Activated CD4-positive, alpha-beta T cell treated with anti-CD3 and anti-CD28 coated beads for 4 hours (primary cell): ENCODE measurements at places on chromosomes 6 and 20.

DNA sequence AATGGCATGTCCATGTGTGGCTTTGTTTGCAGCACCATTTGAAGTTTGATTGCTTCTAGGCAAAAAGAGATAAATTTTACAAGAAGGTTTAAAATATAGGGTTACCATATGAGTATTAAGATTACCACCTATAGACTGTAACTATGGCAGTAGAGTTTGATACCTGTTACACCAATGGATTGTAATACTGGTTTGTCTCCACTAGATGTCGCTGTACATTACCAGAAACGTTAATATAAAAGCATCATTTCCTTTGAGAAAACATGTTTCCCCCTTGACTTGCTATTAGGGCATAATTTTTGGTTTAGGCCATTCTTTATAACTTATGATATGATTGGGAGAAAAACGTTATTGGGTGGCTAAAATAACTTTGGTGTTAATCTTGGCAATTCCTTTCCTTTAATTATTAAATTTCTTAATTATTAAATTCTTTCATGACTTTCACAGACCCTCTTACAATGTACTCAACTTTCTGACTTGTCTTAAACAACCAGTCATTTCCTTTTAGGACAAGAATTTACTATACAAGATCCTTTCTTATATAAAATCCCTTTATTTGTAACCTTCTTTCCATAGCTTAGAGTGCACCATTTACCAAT is 42.8 kb downstream of the HLA-DPB1 start:
- no peak for DNase-seq

GRCh38 chr6:18388271-18388670 is 1.1 kb downstream of the RNF144B start:
- DNase-seq, result no peak

DNA sequence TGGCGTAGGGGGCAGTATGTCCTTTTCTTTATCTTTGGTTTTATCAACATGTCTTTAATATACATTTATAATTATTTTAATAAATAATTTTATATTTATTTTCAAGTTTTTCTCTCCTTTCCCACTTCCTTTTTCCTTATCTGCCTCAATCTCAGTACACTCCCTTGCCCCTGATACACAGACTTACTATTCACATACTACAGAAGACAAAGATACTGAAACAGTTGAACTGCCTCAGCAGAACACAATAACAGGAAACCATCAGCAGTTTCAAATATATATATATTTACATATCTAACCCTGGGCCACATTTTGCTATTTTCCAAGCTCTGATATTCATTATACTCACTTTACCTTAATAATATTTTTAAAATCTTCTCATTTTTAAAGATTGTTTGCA is 19.8 kb downstream of the IBTK start:
- no peak for DNase-seq

GRCh38 chr6:168387426-168387825 is 53.6 kb upstream of the SMOC2 start:
- DNase-seq, result no peak

DNA sequence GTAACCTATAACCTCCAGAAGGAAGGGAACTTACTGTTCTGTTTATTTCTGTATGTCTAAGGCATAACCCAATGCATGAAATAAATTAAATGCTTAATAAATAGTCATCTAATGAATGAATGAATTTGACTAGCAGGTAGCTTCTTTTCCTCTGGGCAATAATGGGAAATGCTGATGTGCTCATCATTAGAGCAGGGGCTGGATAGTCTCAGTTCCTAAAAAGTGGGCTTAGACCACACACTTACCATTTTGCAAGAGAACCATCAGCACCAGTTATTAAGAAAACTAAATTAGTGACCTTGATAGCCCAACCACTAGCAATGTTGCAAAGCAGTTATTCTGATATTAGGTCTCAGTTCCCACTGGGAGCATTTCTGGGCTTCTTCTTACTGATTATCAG is 449.7 kb downstream of the CDC5L start:
- DNase-seq, result no peak

- DNase-seq, result no peak
Measured at GRCh38 chr20:50744143-50744792, 12.9 kb downstream of the PARD6B start.

- DNase-seq, result no peak
Measured at GRCh38 chr6:3671382-3671781, 80.1 kb downstream of the PXDC1 start.

GRCh38 chr6:123118811-123119210 is 122.8 kb downstream of the CLVS2 start:
- no peak for DNase-seq

GRCh38 chr6:147534116-147534860 is 25.8 kb downstream of the SAMD5 start:
- no peak for DNase-seq

- no peak for DNase-seq
Measured at GRCh38 chr6:119894811-119895210, 545.2 kb upstream of the MAN1A1 start.

DNA sequence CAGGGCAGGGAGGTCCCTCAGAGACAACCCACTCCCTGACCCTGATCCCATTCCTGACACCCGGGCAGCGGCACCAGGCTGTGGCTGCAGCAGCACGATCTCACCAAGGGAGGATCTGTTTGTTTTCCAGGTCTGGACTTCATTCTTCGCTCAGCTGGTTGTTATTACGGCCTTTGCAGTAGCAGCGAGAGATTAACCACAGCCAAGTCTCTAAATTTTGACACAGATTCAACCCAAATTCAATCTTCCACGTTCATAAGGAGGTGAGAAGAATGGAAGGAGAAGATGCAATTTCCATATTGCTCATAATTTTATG is 91.1 kb upstream of the THBS2 start:
- DNase-seq, result no peak

- DNase-seq, result no peak
Measured at GRCh38 chr6:26457264-26457805, 420 bp upstream of the BTN2A1 start.

GRCh38 chr20:50977066-50978021 is 18.7 kb downstream of the MOCS3 start:
- no peak for DNase-seq

DNA sequence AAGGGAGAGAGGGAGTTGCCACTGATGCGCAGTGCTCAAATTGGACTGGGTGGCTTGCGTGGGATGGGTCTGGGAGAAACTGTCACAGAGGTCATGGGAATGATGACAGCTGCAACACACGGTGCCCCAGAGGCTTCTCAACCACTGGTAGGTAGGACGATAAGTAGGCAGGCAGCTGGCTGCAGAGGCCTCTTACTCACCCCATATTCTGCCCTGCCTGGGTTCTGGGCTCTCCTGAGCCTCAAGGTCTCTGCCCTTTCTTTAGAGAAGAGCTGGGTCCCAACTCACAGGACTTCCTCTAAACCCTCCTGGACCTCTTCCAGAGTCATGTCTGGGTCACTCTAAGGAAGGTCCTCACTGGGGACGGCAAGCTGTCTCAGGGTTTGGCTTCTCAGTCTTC is 37.2 kb upstream of the RNF24 start:
- DNase-seq, result no peak

- no peak for DNase-seq
Measured at GRCh38 chr20:33359399-33360261, 41.7 kb downstream of the CDK5RAP1 start.

DNA sequence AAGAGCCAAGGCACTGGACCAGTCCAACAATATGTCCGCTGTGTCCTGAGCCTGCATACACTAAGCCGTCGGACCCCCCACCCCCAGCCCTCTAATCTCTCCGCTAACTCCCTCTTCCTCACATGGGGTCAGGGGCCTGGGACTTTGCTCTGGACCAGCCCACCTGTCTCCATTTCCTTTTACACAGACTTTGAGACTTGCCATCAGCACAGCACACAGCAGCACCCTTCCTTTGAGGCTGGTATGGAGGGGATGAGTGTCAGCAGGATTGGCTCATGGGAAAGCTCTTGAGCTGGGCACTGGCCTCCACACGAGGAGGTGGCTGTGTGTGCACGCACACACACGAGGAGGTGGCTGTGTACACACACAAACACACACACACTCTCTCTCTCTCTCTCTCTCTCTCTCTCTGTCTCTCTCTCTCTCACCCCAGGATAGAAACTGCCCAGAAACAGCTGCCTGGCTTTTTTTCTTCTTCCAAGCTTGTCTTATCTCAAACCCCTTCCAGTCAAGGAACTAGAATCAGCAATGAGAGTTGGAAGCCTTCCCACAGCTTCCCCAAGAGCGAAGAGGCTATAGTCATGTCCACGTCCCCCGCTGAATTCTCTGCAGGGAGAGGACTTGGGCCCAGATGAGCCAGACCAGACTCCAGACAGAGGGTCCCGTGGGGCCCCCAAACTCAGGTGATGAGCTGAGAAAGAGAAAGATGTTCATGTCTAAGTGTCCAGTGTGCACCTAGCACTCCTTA is 18.6 kb downstream of the SLC9A8 start:
- no peak for DNase-seq

DNA sequence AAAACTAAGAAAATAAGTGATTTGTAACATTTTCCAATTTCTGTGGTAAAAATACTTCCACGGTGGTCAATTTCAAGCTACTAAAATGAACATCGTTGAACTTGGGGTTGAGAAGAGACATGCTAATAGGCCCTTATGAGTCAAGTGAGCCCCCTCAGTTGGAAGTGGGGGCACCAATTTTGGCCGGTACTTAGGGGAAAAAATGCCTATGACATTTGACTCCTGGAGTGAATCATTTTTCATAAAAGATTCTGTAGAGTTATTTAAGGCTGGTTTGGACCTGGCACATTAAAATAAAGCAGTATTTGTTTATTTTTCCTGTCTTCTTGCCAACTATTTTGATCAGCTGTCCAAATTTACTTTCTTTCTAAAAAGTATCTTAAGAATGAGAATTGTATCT is 32.4 kb upstream of the CAP2 start:
- no peak for DNase-seq

DNA sequence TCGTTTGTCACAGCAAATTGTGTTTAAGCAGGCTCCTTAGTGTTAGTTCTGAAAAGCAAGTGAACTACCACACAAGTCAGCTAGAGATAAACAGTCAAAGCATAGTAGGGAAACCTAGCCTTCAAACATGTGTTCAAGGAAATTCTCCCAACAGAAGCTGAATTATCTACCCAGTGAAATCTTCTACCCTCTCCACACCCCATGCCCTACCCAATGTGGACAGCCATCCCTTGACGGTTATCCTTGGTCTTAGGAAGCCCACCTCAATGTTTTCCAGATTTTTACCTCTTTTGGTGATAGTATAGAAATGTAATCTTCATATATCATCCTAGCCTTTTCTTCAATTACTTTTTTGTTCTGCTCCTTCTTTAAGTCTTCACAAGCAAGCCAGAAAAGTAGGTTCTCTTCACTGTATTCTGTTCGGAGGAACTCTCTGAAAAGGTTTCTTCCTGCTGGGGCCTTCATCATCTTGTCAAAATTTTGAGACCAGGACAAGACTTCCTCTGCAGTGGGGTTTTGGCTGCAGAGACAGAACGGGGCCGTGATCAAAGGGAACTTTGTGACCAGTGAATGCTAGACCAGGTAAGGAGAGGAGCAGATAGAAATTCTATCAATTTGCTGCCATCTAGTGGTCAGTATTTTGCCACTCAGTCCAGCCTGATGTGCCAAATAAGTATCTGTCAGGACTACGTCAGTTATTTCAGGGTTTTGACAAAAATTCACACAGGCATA is 21.6 kb upstream of the MTRF1L start:
- peak; percentile 11 for DNase-seq

GRCh38 chr6:98845211-98846020 is 11.0 kb downstream of the POU3F2 start:
- DNase-seq, result peak; percentile 46

- no peak for DNase-seq
Measured at GRCh38 chr20:42532831-42533230, 656.9 kb downstream of the PTPRT start.

- DNase-seq, result no peak
Measured at GRCh38 chr6:111813237-111813636, 60.0 kb downstream of the FYN start.

DNA sequence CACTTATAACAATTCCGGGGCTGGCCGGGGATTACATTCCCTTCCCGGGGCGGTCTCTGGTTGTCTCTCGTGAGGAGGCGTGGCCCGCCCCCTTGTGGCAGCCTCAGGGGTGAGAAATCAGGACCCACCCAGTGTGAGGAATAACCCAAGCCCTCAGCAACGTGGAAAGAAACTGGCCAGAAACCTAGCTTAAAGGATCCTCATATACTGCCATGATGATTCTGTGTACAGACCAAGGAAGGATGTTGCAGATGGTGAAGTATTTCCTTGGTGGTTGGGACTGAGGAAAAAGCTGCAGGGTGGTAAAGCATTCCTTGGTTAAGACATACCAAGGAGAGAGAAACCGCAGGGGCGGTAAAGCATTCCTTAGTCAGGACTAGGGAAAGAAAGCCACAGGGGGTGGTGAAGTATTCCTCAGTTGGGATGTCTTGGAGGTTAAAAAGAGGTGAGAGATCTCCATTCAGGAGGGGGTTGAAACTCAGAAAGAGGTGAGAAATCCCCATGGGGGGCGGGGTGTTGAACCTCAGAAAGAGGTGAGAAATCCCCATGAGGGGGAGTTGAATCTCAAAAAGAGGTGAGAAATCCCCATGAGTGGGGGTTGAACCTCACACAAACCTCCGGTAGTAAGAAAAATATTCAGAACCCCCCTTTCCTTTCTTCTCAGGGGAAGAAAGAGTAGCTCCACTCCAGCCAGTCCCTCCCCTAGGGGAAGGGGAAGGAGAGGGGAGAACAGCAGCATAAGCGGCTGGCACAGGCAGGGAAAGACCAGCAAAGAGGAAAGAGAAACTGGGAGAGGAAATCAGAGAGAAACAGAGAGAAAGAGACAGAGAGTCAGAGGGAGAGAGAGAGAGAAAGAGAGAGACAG is 238.1 kb downstream of the RNGTT start:
- DNase-seq, result no peak

DNA sequence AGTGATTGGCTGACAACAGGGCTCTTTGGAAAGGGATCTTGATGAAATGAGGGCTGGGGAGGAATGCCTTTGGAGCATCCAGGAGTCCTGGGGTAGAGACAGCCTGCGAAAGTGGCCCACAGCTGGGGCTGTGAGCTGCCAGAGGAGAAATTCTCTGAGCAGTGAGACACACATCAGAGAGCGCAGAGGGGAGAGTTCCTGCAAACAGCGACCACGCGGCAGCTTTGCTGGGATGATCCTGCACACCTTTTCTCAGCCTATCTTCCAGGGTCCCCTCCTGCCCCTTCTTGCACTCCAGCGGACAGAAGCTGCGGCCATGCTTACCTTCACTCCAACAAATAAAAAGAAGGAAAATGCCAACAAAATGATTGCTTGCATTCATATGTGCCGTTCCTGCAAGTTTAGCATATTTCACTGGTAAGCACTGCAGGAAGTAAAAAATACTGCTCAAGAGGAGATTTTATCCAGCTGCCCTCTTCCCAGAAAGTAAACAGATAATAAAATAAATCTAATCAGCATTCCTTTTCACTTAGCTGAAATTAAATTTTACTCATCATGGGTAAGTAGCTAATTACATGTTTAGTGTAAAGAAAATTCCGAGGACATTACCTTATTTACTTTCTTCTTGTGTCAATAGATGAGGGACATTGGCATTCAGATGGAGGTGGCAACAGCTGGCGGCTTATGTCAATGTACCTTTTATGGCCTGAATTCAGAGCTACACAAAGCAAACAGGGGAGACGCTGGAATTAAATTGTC is 339.9 kb upstream of the ARID1B start:
- no peak for DNase-seq

- no peak for DNase-seq
Measured at GRCh38 chr6:15089569-15090144, 156.2 kb upstream of the JARID2 start.

GRCh38 chr20:1538655-1539054 is 18.9 kb downstream of the SIRPD start:
- DNase-seq, result no peak

GRCh38 chr6:11277275-11278206 is 45.1 kb upstream of the NEDD9 start:
- peak; percentile 27 for DNase-seq
